ENCODE measurements at places on chromosomes 1 and 21.
A peak's percentile ranks its signal among the peaks of the same experiment; 100 is the strongest.

DNA sequence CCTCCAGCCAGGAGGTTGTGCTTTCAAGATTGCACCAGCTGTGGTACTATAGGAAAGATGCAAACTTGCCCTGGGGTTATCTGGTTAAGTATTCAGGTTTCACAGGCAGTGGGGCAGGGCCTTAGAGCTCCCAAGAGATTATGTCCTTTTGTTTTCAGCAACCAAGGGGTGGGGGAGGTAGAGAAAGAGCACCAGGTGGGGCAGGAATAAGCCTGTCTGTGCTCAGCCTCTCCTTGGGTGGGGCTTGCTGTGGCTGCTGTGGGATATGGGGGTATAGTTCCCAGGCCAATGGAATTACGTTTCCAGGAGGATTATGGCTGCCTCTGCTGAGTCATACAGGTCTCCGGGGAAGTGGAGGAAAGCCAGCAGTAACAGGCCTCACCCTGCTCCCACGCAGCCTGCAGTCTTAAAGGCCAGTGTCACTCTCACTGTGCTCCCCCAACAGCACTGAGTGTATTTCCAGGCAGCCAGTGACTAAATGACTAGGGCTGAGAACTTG is 508.6 kb downstream of the RWDD3 start:
- peak overlapping the region; percentile 60 for H3K27ac ChIP-seq
- DNase-seq = no peak
- peaks cover 5% of the 10 kb centered on the region for H3K36me3 ChIP-seq
- peaks cover 11% of the 10 kb centered on the region for H3K4me1 ChIP-seq

DNA sequence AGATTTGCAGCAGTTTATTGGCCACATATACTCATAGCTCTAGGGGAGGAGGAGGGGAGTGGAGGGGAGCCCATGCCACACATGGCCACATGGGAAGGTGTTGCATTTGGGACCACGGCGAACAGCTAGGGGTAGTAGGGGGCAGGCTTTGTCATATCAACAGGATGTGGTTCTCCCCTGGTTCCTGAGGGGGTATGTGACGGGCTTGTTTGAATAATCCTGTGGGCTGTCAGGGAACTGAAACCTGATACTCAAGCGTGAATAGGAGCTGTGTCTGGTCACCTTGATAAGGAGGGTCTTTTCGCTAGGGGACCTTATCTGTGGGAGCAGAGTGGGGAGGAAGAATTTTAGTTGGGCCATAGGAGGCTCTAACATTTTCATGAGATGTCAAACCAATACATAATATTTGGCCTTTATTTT is 264.7 kb downstream of the CTH start:
- H3K4me1 ChIP-seq = peaks cover 28% of the 10 kb centered on the region
- no peak overlapping the region for H3K4me3 ChIP-seq
- no peak for DNase-seq
- H3K36me3 ChIP-seq = no peaks in the 10 kb centered on the region
- H3K27me3 ChIP-seq = peaks cover 4% of the 10 kb centered on the region

GRCh38 chr1:183075861-183076260 is 52.6 kb downstream of the LAMC1 start:
- no peak overlapping the region for H3K4me3 ChIP-seq
- peaks cover 37% of the 10 kb centered on the region for H3K36me3 ChIP-seq
- no peaks in the 10 kb centered on the region for H3K27me3 ChIP-seq
- DNase-seq = no peak

GRCh38 chr1:234512451-234512861 is 33.5 kb upstream of the TARBP1 start:
- peaks cover 33% of the 10 kb centered on the region for H3K4me1 ChIP-seq
- DNase-seq = no peak
- no peaks in the 10 kb centered on the region for H3K36me3 ChIP-seq
- H3K27ac ChIP-seq = no peak overlapping the region
- no peak overlapping the region for H3K4me3 ChIP-seq
- peaks cover 3% of the 10 kb centered on the region for H3K27me3 ChIP-seq

- H3K27me3 ChIP-seq = peaks cover 5% of the 10 kb centered on the region
- no peaks in the 10 kb centered on the region for H3K4me1 ChIP-seq
- H3K27ac ChIP-seq = no peak overlapping the region
- no peak overlapping the region for H3K4me3 ChIP-seq
- DNase-seq = no peak
Measured at GRCh38 chr1:87215592-87215991, 113.1 kb upstream of the LMO4 start.

DNA sequence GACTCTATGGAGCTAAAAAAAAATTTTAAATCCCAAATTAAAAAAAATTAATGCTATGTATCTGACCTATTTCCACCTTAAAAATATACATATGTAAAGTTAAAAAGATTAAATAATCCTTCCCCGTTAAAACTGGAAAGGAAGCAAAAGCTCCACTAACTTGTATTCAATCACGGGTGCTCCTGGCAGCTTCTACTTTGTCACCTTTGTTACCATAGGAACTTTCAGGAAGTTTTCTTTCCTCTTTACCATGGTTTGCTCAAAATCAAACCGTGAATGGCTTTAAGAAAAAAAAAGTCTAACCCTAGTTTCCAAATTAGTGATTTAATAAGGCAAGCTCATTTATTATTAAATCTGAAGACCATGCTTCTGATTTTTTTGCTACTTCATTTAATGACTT is 3.5 kb downstream of the GPATCH2 start:
- H3K27ac ChIP-seq = no peak overlapping the region
- peaks cover 23% of the 10 kb centered on the region for H3K36me3 ChIP-seq
- DNase-seq = no peak
- H3K4me1 ChIP-seq = peaks cover 36% of the 10 kb centered on the region
- no peaks in the 10 kb centered on the region for H3K27me3 ChIP-seq
- no peak overlapping the region for H3K4me3 ChIP-seq

- no peaks in the 10 kb centered on the region for H3K36me3 ChIP-seq
- peaks cover 5% of the 10 kb centered on the region for H3K4me1 ChIP-seq
Measured at GRCh38 chr1:91135799-91136198, 114.0 kb upstream of the ZNF644 start.

GRCh38 chr1:22646384-22646783 is 3.0 kb downstream of the C1QC start:
- no peaks in the 10 kb centered on the region for H3K4me1 ChIP-seq
- peaks cover 37% of the 10 kb centered on the region for H3K27me3 ChIP-seq
- DNase-seq = no peak
- no peak overlapping the region for H3K27ac ChIP-seq

- H3K36me3 ChIP-seq = no peaks in the 10 kb centered on the region
Measured at GRCh38 chr1:223341121-223341520, 22.9 kb downstream of the SUSD4 start.

DNA sequence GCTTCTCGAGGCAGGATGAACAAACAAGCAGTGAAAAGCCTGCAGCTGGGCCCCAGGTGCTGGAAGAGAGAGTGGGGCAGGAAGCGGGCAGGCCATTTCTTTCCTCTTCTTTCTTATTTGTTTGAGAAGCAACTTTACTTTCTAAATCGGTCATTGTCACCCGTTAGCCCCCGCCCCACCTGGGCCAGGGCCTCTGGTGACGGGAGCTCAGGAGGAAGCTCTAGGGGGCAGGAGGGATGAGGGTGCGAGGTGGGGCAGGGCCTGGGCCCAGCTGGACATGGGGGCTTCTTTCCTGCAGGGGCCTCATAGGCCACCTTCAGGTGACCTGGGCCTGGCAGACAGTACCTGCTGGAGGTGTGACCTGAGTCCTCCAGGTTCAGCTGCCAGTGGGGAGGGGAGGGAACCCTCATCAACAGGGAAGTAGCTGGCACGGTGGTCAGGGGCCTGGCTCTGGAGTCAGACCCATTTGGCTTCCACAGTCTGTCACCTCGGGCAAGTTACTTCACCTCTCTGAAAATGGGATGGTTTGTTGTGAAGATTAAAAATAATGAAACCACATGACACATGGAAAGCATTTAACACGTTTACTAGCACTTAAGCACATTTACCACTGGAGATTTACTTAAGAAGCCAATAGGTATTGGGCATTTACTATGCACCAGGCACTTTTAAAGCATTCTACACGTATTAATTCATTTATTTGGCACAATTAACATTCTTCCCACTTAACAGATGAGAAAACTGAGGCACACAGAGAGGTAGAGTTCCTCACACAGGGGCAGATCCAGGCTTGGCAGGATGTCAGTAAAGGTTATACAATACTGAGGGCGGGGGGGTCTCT is 54.1 kb upstream of the ID3 start:
- no peak overlapping the region for H3K4me3 ChIP-seq
- H3K36me3 ChIP-seq = no peaks in the 10 kb centered on the region
- H3K27me3 ChIP-seq = peaks cover 20% of the 10 kb centered on the region

- peaks cover 1% of the 10 kb centered on the region for H3K36me3 ChIP-seq
- no peak overlapping the region for H3K27ac ChIP-seq
- H3K27me3 ChIP-seq = no peaks in the 10 kb centered on the region
- no peak for DNase-seq
- H3K4me1 ChIP-seq = peaks cover 59% of the 10 kb centered on the region
Measured at GRCh38 chr1:226875641-226876295, 5.4 kb downstream of the PSEN2 start.

GRCh38 chr1:230957580-230957989 is 21.1 kb downstream of the TTC13 start:
- H3K4me3 ChIP-seq = no peak overlapping the region
- no peaks in the 10 kb centered on the region for H3K27me3 ChIP-seq
- no peaks in the 10 kb centered on the region for H3K4me1 ChIP-seq

GRCh38 chr1:174875306-174875705 is 124.4 kb upstream of the CACYBP start:
- peaks cover 15% of the 10 kb centered on the region for H3K4me1 ChIP-seq
- DNase-seq = no peak
- no peak overlapping the region for H3K27ac ChIP-seq
- H3K36me3 ChIP-seq = no peaks in the 10 kb centered on the region
- H3K27me3 ChIP-seq = peaks cover 17% of the 10 kb centered on the region

All from nephron progenitor cell (in vitro differentiated cells).